SJCRH30 (cell line): ENCODE measurements at places on chromosomes 4 and X.
A peak's percentile ranks its signal among the peaks of the same experiment; 100 is the strongest.

- no peak for DNase-seq
Measured at GRCh38 chr4:177308125-177308524, 1.5 kb upstream of the NEIL3 start.

DNA sequence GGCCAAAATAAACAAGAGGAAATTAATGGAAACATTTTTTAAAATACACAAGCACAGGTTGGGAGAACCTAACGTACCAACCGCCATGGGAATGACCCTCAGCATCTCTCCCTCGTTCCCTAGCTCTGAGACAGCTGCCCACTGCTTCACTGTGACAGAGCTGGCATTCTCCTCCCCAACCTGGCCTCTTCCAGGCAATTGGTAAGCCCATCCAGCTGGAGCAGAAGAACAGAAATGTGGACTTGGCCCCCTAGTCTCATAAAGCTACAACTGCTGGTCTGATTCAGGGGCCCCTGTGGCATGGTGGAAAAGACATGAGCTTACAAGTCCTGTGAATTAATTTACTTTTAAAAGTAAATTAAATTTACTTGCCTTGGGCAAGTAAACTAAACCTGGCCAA is 245.1 kb downstream of the PTTG2 start:
- peak; percentile 31 for DNase-seq

- no peak for DNase-seq
Measured at GRCh38 chrX:28966331-28966730, 379.1 kb downstream of the IL1RAPL1 start.

- DNase-seq: peak; percentile 77
Measured at GRCh38 chrX:115690511-115691216, 129.7 kb downstream of the PLS3 start.

- DNase-seq: peak; percentile 82
Measured at GRCh38 chr4:111399623-111400022, 745.6 kb upstream of the FAM241A start.

DNA sequence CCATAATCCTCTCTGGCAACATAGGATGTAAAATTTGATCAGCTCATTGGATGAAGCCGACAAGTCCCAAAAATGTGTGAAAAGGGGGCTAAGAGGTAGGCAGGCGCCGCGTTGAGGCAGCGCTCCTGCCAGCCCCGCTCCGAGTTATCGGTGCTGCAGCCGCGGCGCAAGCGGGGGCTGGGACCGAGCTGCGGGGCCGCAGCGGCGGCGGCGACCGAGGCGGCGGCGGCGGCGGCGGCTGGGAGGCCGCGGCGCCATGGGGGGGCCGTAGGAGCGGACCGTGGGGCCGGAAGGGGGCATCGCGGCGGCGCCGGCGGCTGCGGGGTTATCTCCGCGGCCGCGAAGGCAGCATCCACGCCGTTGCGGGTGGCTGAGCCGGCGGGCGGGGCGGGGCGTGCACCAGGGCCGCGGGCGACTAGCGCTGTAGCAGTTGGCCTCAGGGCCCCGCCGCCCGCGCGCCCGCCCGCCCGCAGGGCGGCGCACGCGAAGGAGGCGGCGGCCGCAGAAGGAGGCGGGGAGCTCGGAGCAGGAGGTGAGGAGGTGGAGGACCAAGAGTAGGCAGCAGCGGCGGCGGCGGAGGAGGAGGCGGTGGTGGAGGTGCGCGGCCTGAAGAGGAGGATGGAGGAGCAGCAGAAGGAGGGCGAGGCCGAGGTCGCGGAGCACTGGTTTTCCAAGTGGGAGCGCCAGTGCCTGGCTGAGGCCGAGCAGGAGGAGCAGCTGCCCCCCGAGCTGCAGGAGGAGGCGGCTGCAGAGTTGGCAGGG is 126.0 kb upstream of the CXorf66 start:
- no peak for DNase-seq

DNA sequence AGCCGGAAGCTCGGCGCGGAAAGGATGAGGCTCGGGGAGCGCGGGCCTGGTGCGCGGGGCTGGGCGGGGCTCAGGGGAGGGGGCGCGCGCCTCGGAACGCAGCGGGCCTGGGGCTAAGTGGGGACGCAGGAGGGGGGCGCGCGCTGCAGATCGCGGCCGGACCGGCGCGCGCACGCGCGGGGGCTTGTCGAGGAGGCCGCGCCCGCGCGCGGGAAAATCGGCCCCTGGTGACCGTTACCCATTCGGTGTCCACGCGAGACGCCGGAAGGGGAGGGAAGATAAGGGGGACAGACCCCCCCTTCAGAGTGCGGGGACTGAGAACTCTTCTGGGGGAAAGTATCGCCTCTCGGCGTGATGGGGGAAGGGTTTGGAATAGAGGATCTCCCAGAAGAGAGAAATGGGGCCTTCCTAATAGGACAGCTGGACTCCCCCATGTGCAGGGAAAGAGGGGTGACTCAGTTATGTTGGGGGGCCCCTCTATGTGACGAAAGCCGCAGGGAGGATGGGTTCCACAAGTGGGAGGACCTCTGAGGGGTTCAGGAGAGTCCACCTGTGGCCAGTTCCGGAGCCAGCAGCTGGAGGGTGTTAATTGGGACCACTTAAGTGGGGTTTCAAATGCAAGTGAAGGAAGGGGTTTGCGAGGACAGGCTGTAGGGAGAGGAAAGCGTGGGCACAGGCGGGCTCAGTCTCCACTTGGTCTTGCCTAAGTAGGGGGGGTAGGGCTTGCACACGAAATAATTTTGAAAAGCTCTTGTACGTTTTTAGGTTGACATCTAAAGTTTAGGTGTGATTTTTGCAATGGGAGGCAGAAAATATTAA is 584 bp downstream of the SUV39H1 start:
- peak; percentile 74 for DNase-seq

- DNase-seq: no peak
Measured at GRCh38 chr4:118774321-118774720, 61.6 kb downstream of the SEC24D start.

- no peak for DNase-seq
Measured at GRCh38 chrX:79065696-79066095, 78.8 kb upstream of the GPR174 start.

GRCh38 chr4:185881430-185881829 is 69.4 kb upstream of the SORBS2 start:
- no peak for DNase-seq

GRCh38 chr4:157115613-157116335 is 39.8 kb downstream of the GLRB start:
- DNase-seq: peak; percentile 3

- peak; percentile 10 for DNase-seq
Measured at GRCh38 chrX:57821703-57822387, 88.4 kb downstream of the ZXDA start.

DNA sequence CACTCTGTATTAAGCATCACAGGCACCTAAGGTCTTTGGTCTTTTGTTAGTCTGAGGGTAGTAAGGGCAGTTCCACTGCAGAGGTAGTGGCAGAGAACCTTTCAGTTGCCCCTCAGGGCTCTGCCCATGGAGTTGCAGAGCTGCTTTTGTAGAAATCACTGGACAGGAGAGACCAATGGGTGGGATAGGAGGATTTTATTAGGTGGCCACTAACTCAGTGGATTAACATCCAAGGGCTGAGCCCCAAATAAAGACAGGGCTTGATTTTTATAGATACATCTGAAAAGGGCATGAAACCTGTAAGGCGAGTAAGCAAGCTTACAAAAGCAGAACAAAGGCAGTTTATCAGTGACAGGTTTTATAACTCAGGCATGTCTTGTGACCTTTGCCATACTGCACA is 1035.4 kb downstream of the SH3BGRL start:
- no peak for DNase-seq

- no peak for DNase-seq
Measured at GRCh38 chrX:2474963-2475726, 25.6 kb downstream of the DHRSX start.

DNA sequence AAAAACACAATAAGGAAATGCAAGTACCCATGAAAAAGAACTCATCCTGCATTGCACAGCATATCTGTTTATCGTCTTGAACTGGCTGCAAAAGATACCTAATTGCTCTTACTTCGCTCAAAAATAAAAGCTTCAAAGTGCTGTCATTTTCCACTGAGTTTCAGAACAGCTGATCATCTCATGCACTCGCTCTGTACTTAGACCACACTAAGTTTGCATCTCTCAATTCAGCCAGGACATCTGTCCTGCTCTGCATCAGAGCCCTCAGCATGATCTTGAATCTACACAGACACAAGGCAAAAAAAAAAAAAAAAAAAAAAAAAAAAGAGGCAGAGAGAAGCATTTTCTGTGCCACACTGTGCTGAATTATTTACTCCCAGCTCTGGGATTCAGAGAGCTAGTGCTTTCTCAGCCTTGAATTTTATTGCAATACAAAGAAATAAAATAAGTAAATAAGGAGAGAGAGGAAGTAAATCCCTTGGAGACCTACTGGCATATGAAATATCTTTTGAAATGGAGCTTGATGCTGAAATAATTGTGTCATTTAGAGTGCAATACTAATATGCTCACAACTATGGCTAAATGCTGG is 81.3 kb downstream of the PPP1R2C start:
- DNase-seq: no peak

DNA sequence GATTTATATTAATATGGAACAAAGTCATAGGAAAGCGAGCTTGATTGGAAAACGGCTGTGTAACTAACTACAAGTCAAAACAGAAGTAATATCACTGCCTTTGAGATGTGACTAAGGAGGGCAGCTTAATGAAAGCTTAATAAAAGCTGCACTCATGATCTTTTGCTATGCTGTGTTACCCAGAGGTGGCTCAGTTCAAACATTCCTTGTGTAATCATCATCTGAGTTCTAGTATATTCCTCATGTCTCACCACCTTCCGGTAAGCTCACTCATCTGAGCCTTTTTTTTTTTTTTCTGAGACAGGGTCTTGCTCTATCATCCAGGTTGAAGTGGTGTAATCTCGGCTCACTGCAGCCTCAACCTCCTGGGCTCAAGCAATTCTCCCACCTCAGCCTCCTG is 5.0 kb downstream of the GRPEL1 start:
- no peak for DNase-seq

DNA sequence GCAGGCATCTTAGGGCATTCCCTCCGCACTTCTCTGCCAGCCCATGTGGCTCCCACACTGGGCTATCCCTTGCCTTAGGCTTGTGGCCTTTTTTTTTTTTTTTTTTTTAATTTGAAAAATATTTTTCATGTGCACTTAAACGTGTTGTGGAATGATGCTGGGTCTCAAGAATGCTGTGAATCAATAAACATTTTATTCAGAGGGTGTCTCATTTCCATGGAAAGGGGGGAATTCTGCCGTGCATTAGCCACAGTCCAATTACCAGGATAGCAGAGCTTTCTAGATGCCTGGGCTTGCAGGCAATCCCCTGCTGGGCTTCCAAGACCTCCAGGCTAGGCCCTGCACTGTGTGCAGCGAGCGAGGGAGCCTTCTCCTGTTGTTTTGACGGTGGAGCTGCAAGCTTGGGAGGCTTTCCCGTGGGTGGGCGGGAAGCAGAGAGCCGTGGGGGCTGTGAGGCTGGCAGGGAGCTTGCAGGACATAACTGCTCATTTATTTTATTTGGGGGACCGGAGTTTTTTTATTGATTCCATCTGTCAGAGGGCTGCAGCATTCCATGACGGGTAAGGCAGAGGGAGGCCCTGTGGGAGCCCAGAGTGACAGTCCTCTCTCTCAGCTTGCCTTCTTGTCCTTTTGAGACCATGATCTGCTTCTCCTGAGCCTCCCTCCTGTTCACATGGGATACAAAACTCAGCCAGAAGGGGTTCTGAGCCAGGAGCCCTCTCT is 2.6 kb upstream of the CPZ start:
- DNase-seq: peak; percentile 65

- DNase-seq: no peak
Measured at GRCh38 chr4:111789901-111790640, 355.2 kb upstream of the FAM241A start.

DNA sequence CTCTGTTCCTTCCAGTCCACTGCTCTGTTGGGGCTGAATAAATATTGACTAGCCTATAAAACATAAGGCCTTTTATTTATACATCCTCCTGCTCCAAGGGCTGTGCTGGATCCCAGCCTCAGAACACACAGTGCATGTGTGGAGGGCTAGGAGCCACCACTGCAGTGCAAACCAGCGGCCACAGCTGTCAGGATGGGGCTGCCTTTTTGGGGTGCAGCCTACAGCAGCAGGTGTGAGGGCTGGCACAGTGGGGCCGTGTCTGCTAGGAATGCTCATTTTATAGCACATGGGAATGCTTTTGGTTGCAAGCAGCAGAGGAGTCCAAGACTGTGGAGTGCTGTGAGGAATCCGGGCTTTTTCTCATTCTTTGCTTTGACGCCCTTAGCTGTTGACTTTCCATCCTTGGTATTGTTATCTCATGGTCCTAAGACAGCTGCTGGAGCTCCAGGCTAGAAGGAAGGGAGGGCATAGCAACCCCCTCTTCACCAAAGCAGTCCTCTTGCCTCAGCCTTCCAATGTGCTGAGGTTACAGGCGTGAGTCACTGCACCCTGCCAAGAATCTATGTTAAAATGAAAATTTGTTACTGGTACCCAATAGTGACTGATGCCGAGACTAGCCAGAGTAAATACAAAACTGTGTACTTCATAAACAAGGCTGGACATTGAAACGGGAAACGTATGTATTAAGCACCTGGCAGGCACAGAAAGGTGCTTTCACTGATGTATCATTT is 334.3 kb upstream of the GATB start:
- no peak for DNase-seq

DNA sequence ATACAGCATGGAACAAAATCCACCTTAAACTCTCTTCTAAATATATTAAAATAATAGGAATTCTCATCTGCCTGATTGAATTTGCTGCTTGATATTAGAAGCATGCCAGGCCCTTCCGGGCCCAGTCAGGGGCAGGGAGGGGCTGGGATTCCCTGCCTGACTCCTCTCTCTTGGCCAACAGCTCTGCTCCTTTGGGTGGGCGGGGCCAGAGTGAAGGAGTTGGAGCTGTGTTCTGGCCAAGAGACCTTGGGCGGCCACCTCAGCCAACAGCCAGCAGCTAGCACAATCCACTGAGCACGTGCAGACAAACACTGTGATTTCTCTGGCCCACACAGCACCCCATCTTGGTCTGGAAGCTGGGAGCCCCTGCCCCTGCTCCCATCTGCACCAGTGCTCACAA is 140.3 kb downstream of the PJA1 start:
- no peak for DNase-seq

- peak; percentile 83 for DNase-seq
Measured at GRCh38 chrX:134718105-134718965, 60.1 kb upstream of the PLAC1 start.

- peak; percentile 55 for DNase-seq
Measured at GRCh38 chrX:39802908-39803307, 294.9 kb downstream of the BCOR start.

DNA sequence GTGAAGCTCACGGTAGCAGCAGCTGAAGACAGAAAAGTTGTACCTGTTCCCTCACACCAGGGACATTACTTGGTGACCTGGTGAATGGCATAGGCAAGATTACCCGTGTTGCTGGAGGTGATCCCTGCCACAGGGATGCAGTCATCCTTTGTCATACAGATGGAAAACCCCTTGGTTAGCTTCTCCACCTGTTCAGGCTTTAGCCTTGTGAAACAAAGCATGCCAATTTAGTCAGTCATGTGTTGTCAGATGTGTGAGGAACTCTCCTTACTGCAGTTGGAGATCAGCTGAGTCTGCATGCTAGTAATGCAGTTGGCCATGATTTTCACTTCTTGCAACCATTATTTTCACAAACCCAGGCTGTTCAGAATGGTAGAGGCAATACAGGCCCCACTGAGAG is 41.0 kb downstream of the AMELX start:
- DNase-seq: peak; percentile 41
